Spleen (tissue), 13 donors: ENCODE measurements at places on chromosomes 12 and 14. TPM values are rescaled to one million over a fixed set of nuclear protein-coding genes. Genes with fewer than 3 reads are reported as not detected.

DNA sequence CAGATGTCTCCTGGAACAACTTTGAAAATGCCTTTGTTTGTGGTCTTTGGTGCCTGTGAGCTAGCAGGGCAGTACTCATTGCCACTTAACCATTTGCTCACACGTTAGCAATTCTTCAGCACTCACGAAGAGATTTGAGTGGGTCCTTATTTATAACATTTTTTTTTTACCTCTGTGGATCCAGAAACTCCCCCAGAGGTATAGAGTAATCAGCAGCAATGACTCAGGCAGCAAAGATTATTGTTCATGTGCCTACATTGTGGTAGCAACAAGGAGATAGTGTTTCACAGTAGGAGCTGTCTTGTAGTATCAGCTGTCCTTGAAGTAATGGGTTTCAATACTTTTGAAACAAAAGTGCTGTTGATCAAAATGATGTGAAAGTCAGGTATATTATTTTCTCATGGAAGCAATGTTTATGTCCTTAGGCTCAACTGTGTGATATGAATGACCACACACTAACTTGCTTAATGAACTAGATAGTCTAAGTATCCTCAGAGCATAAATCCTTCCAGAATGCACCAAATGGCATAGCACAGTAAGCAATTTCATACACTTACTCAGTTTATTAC, 304.1 kb downstream of the EGLN3 start:
- no peaks in the 10 kb centered on the region for H3K36me3 ChIP-seq
- H3K4me1 ChIP-seq = no peaks in the 10 kb centered on the region
- no peak overlapping the region for H3K4me3 ChIP-seq
- H3K27me3 ChIP-seq = no peaks in the 10 kb centered on the region

DNA sequence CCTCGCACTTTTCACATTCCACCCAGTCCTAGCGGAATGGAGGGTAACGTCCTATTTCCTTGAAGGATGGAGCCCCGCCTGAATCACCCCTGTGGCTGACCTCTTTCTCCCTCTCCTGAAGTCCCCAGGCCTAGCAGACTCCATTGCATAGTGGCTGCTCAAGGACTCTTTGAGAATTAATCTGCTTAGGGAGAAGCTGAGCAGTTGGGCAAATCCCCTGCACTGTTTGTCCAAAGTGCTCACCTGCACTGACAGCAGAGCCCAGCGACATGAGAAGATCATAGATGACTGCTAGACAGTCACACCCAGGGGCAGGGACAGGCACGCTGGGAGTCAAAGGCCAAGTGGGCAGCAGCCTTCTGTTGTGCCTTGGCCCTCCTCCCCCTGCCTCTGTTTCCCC, 37.7 kb upstream of the DICER1 start:
- H3K4me1 ChIP-seq = no peaks in the 10 kb centered on the region
- H3K4me3 ChIP-seq = no peak overlapping the region
- H3K36me3 ChIP-seq = peaks cover 35% of the 10 kb centered on the region
- H3K27me3 ChIP-seq = no peaks in the 10 kb centered on the region
- DNase-seq = no peak

NRL gene
- 6.0 TPM for total RNA-seq

GRCh38 chr14:67418401-67419191, 6.6 kb upstream of the PLEK2 start:
- peaks cover 4% of the 10 kb centered on the region for H3K4me1 ChIP-seq
- no peaks in the 10 kb centered on the region for H3K36me3 ChIP-seq
- H3K27me3 ChIP-seq = peaks cover 10% of the 10 kb centered on the region
- H3K4me3 ChIP-seq = no peak overlapping the region

- peaks cover 34% of the 10 kb centered on the region for H3K36me3 ChIP-seq
- peaks cover 23% of the 10 kb centered on the region for H3K4me1 ChIP-seq
- H3K27me3 ChIP-seq = no peaks in the 10 kb centered on the region
- peak overlapping the region; percentile 53 for H3K4me3 ChIP-seq
- no peak for DNase-seq
Measured at GRCh38 chr12:57603815-57604453, 690 bp upstream of the DTX3 start.

NINJ2 gene
- total RNA-seq = 13.4 TPM

SLC38A4 gene
- 0.34 TPM for total RNA-seq

MARK3 gene
- total RNA-seq = 102 TPM

FAM181A gene
- not detected for total RNA-seq

- no peak overlapping the region for H3K27ac ChIP-seq
- H3K4me1 ChIP-seq = no peaks in the 10 kb centered on the region
- DNase-seq = no peak
- no peaks in the 10 kb centered on the region for H3K27me3 ChIP-seq
Measured at GRCh38 chr14:65062096-65063075, 39.9 kb downstream of the MAX start.
